ENCODE measurements at places on chromosomes 11 and 22.
A peak's percentile ranks its signal among the peaks of the same experiment; 100 is the strongest.

DNA sequence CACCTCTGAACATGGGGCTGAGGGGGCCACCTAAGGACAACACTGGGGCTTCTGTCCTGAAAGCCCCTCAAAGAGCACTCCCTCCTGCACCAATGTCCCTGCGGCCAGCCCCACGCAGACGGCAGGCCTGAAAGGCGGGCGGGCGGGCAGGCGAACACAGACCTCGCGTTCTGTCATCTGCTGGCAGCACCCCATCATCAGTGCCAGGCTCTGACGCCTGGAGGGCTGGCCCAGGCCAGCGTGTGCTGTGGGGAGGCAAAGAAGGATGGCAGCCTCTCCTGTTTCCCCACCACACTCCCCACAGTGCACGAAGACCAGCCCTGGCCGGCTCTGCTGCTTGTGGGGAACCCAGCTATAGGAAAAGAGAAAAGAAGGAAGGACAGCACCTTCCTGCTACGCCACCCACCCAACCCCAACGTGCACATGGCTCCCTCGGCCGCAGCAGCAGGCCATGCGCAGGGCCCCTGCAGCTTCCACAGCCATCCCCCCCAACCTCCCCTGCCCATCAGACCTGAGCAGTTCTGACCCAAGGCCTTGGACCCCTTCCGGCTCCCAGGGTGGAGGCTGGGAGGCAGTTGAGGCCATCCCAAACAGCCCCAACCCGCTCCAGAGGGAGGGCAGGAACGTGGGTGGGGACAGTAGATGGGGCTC lies 3.5 kb downstream of the SBF1 start:
- DNase-seq: no peak

- peak; percentile 60 for DNase-seq
Measured at GRCh38 chr22:42901790-42902508, 44.9 kb upstream of the ARFGAP3 start.

GRCh38 chr11:1060852-1061616 lies 13.6 kb upstream of the MUC2 start:
- no peak for DNase-seq

GRCh38 chr11:26227301-26227746 lies 104.6 kb upstream of the ANO3 start:
- no peak for DNase-seq

DNA sequence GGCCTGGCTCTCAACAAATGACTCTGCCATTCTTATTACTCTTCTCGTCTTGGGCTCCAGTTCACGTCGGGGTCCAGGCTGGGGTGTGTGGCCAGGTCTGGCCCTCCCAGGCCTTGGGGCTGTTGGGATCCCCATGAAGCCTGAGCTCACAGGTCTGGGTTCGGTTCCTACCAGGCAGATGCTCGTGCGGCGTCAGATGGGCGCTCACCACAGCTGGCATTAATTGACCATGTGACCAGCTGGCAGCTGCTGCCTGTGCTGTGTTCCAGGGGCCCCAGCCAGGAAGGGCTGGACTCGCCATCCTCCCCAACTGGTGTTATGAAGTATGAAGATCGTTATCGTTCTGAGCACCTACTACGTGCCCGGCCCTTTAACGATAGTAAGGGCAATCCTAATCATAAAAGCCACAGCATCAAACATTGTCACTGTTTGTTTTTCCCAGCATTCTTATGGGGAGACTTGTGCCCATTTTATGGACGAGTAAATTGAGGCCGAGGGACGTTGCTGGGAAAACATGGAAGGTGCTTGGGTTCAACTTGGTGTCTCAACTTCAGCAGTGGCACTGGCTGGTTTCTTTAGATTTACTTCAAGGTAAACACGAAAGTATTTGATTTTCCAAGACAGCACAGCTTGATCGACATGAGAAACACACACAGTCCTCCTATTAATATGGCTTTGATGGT lies 26.8 kb upstream of the CACNG2 start:
- DNase-seq: no peak

DNA sequence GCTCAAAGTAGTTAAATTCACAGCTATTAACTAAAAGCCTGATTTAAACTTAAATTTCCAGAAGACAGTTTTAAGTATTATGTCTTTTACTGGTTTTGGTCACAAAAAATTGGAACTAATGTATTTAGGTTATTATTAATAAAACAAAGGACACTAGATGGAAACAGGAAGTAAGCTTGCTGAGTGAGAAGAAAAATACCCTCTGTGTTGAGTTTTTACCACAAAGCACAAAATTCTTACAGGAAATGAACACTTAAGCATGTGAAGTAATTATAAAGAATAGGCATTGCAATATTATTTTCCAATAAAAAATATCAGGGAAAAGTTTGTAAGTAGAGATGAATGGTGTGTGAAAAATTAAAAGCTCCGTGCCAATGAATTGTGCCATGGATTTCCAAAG lies 46.3 kb downstream of the PIK3C2A start:
- peak; percentile 20 for DNase-seq

- no peak for DNase-seq
Measured at GRCh38 chr11:27718863-27719545, 18.7 kb upstream of the BDNF start.

GRCh38 chr11:60129853-60130252 lies 41.4 kb downstream of the MS4A2 start:
- DNase-seq: peak; percentile 17

DNA sequence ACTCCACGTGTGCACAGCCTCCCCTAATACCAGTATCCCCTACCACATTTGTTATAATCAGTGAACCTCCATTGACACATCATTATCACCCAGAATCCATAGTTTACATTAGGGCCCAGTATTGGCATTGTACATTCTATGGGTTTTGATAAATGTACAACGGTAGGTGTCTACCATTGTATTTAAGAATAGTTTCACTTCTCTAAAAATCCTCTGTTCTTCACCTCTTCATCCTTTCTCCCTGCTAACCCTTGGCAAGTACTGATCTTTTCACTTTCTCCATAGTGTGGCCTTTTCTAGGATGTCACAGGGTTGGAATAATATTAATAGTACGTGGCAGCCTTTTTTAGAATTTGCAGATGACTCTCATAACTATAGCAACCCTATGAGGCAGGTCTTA lies 353.8 kb downstream of the DDX10 start:
- no peak for DNase-seq

GRCh38 chr22:25199731-25200520 lies at the start of gene CRYBB3:
CRYBB3 (plus strand) TSS chr22:25199858; CDS start chr22:25201397, 1,539 bp downstream.
- no peak for DNase-seq

GRCh38 chr11:34546511-34547209 lies 33.1 kb upstream of the ELF5 start:
- DNase-seq: no peak

DNA sequence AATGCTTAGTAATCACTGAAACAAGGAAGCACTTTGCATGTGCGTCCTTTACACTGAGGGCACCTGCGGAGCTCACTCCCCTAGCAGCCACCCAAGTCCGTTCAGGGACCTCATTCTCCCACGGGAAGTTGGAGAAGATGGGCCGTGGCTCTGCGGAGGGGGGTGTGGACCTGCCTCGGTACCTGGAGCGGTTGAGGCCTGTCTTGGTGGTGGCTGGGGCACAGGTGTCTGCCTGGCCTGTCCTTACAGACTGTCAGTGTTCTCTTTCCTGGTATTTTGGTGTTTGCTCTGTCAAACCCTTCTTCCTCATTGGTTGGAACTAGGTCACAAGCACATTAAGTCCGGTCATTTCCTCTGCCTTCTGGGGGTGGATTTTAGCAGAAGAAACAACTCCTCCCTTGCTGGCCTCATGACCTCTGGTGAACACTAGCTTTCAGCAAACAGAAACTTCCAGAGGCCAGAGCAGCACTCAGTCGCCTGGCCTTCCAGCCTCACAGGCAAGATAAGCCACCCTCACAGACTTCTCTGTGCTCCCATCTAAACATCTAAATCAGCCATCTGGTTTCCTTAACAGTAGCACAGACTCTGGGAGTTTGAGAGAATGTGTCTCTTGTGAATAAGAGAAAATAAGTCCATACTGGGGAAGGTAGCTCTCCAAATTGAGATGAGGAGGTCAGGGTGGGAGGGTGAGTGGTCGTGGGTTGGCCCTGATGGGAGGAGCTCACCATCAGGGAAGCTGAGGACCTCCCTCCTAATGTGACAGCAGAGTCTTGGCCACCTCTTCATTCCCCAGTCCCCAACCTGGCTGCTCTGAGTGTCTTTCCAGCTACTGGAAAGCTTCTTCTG lies 8.6 kb downstream of the SNAP29 start:
- peak; percentile 90 for DNase-seq

DNA sequence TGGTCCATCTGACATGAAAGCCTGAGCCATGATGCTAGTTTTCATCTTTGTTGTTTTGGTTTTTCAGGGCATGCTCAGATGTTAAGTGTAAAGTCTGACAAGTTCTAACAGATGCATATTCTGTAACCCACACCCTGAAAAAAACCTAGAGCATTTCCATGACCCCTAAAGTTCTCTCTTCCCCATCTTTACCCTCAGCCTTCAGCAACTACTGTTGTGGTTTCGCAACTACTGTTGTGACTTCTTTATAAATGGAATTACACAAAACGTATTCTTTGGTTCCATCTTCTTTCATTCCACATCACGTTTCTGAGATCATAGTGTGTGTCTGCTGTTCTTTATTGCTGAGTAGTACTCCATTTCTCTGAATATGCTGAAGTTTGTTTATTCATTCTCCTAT lies 65.1 kb upstream of the LDLRAD3 start:
- DNase-seq: peak; percentile 12

Data from hematopoietic multipotent progenitor cell treated with erythropoietin and hydrocortisone succinate and interleukin-3 and kit ligand, for 6 days (in vitro differentiated cells).